ENCODE measurements at places on chromosomes 12 and 14.
A peak's percentile ranks its signal among the peaks of the same experiment; 100 is the strongest.

DNA sequence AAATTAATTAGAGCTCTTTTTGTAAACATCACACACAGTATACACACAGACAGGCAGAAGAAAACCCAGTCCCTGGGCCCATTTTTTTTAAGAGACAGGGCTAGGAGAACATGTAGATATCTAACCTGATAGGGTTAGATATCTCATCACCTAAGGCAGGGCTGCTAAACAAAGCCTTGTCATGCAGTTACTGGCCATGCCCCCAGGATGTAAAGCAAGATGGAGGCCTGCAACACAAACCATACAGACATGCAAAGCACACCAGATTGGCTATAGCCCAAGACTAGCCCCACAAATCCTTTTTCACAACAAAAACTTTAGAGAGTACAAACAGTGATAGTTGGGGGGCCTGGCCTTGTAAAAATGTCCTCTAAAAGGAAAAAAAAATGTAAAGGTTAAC lies 20.5 kb downstream of the CLEC2A start:
- DNase-seq, result no peak

- DNase-seq, result no peak
Measured at GRCh38 chr12:78306236-78306635, 475.5 kb downstream of the NAV3 start.

- DNase-seq, result no peak
Measured at GRCh38 chr12:91516695-91517047, 334.1 kb upstream of the DCN start.

GRCh38 chr12:68240079-68240478 lies 13.3 kb downstream of the IL22 start:
- no peak for DNase-seq

GRCh38 chr12:99260456-99260996 lies 387.0 kb upstream of the GARIN6 start:
- DNase-seq, result no peak

GRCh38 chr12:104352106-104352713 lies 48.7 kb downstream of the EID3 start:
- DNase-seq, result no peak

DNA sequence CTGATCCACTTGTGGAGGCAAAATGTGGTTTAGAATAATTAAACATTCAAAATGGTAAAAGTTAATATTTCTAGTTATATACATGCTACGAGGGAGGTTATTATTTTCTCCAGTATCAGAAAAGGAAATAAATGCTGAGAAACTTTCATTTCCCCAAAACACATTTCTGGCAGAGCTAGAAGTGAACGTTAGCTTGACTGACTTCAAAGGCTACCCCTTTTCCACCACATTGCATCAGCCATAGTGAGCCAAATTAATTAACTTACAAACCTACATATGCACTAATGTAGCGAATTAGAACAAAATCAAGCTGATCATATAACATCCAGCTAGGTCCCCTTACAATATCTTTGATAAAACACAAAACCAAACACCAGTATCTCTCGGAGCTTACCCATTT lies 49.3 kb upstream of the RERGL start:
- DNase-seq, result no peak

- no peak for DNase-seq
Measured at GRCh38 chr12:52318241-52318990, 2.8 kb downstream of the KRT83 start.

DNA sequence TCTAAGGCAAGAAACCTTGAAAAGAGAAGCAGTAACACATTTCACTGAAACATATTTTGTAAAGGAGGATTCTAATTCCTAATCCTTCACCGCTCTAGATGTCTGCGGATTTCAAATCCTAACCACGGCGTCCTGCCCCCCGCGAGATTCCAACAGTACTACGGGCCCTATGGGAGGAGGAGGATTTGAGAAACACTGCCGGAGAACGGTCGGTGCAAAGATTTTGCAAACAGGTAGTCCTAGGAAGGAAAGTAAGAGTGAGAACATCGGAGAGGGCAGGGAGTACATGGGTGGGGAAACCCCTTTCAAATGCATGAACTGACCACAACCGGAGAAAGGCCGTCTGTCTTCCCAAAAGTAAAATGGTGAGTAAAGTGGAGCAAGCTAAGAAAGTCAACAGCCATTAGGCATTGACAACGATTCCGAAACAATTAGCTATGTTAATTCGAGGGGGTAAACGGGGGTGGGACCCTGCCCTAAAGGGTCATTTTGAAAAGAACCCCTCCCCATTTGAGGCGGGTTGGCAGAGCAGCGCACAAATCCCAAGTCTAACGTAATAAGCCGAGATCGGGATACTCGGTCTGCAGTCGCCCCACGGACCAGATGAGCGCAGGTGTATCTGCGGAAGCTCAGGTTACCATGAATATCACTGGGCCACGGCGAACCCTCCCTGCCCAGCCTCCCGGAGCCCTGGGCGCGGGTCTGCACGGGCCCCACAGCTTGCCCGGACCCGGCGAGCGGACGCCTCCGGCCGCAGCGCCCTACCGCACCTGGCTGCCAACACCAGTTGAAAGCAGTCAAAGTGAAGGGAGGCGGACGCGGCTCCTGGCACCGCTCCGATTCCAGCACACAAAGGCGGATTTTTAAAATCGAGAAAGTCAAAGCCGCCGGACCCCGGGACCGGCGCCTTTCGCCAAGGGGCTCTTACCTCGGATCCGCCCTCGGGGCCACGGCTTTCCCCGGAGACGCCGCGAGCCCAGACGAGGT lies 662 bp downstream of the EPS8 start:
- no peak for DNase-seq

- no peak for DNase-seq
Measured at GRCh38 chr12:118148287-118148686, 12.4 kb downstream of the PEBP1 start.

DNA sequence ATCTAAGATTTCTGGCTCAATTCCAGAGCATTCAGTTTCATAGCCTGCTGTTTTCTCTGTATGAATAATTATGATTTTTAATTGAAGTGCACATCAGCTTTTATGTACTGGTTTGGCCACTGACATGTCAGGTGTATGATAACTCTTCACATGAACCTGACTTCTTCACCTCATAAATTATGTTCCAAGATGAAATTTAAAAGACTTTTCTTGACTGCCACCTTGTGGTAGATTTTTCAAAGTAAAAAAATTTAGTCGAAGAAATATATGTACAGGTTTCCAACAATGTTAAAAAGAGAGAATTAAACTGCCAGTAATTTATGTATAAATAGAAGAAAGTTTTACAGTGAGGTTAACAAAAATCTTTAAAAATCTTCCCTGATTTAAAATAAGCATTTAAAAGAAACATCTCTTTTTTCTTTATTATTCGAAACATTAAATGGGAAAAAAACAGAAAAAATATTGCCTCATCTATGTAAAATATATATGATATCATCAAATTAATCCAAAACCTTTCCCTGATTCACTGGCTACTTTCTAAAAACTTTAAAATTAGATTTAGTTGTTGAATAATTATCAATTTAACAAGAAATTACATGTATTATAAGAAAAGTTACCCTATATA lies 124.9 kb upstream of the ATXN7L3B start:
- no peak for DNase-seq

DNA sequence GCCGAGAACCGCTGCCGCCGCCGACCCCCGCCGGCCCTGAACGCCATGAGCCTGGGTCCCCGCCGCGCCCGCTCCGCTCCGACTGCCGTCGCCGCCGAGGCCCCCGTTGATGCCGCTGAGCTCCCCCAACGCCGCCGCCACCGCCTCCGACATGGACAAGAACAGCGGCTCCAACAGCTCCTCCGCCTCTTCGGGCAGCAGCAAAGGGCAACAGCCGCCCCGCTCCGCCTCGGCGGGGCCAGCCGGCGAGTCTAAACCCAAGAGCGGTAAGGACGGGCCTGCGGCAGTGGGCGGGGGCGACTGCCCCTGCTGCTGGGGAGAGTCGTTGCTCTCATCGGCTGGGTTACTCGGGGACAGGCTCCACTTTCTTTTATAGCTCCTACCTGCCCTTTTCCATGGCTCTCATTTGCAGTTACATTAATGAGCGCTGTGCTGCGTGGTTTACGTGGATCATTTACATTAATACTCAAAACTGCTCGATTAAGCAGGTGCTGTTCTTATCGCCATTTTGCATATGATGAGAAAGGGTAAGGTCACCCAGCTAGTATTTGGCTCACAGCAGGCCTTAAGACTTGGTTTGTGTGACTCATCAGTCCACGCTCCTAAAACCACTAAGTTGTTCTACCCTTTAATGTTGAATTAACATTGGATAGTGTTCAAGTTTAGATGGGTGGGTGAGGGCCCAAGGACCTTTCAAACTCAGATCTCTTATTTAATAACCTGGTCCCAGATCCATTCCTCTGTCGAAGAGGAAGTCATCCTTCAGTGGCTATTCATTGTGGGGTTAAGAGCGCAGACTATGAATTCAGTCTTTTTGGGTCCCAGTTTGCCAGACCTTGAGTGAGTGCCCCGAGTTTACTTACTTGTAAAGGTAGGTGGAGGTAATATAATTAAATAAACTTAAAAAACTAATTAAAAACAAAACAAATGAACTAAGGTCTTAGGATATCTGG lies 823 bp downstream of the RNF10 start:
- DNase-seq, result no peak

GRCh38 chr12:132771126-132771838 lies 9.7 kb upstream of the ANKLE2 start:
- DNase-seq, result no peak

DNA sequence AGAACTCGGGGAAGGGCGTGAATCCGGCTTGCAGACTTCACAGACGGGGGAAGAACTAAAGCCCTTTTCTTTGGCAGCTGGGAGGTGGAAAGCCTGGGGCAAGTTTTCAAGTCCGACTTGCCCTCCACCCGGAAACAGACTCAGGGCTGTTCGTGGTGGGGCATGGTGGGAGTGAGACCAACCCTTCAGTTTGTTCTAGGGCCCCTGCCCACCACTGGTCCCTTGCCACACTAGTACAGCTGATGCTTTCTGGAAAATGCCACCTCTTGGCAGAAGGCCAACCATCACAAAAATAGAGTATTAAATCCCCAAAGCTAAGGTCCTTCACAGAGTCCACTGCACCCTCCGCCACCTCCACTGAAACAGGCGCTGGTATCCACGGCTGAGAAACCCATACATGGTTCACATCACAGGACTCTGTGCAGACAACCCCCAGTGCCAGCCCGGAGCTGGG lies 50.4 kb upstream of the DDX11 start:
- DNase-seq, result no peak

DNA sequence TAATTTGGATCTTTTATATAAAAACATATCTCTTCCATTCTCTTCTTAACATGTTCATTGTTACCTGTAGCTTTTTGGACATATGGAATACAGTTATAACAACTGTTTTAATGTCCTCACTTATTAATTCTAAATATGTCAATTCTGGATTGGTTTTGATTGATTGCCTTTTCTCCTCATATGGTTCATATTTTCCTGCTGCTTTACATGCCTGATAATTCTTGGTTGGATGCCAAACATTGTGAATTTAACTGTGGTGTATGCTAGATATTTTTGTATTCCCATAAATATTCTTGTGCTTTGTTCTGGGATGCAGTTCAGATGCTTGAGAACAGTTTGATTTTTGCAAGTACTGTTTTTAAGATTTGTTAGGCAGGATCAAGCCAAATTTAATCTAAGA lies 10.8 kb downstream of the C14orf132 start:
- DNase-seq, result no peak

- no peak for DNase-seq
Measured at GRCh38 chr14:26855077-26855753, 257.4 kb upstream of the NOVA1 start.

DNA sequence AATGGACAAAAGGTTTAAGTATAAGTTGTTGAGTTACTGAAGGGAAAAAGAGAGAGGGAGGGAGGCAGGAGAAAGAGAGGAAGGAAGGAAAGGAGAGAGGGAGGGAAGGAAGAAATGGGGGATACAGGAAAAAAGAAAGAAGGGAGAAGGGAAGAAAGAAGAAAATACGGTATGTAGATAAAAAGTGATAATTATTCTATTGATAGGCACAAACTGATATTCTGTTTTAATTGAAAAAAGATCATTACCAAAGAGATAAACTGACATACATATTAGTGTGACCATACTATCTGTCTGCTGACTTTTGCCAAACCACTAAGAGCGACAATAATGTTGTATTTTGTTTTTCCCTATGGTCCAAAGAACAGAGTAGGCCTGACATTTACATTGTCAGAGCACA lies 154.5 kb downstream of the LRFN5 start:
- no peak for DNase-seq

- peak; percentile 72 for DNase-seq
Measured at GRCh38 chr14:94936401-94936892, 166.5 kb upstream of the GSC start.

DNA sequence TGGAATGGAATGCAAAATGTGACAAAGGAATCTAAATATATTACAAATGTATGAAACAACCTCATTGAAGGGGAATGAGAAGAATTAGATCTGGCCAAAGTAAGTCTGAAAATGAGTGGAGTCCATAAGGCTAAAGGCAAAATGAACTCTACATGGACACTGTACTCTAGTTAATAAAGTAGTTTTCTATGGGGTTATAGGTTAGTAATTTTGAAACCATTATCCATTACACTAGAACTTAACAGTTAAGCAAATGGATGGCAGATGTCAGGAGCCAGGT lies 222.1 kb downstream of the NUAK1 start:
- DNase-seq, result no peak

DNA sequence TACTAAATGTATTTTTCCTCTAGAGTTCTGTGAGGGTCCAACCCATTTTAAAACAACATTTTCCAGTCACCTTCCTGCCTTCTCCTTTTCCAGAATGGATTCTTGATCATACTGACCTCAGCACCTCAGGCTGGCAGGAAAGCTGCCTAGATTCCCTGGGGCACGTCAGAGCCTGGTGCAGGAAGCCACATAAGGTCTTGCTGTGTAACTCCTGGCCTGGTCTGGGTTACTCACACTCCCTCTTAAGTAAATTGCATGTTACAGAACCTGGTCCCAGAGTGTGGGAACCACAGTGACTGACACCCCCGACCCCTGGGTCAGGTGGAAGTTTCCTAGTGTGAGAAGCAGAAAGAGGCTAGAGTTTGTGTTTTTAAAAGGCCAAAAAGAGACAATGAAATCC lies 209.8 kb downstream of the SPTSSA start:
- no peak for DNase-seq

GRCh38 chr14:88454886-88455285 lies 69.4 kb downstream of the SPATA7 start:
- no peak for DNase-seq

GRCh38 chr14:24790196-24790595 lies 156.2 kb upstream of the GZMB start:
- no peak for DNase-seq

DNA sequence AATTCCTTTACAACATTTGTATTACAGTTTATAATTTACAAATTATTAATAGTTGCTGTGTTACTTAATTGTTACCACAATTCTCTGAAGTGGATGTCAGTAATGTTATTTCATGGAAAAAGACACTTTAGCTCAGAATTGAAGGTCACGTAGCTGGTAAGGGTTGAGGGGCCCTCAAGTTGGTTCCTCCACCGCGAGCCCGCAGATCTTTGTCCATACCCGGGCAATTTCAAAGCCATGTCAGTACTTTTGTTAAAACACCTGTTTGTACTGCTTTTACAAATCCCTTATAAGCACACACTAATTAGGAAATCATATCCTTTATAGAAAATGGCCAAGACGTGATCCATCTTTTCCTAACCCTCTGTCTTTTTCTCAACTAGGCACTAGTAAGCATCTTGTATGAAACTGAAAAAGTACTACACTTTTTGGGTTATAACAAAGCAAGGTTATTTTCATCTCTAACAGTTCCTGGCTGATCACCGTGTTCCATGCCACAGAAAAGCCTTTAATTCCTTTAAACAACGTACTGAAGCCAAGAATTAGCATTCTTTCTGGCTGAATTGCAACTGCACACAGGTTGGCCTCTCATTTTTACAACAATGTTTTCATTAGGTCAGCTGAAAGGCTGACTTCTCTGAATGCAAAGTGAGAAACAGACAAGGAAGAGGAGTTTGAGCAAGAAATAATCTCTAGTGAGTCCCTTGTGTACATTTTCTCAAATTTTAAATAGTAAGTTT lies 76.1 kb downstream of the CNTN1 start:
- no peak for DNase-seq

Data from NCI-H1048 (cell line).